Head of caudate nucleus (tissue), 42 donors: ENCODE measurements at places on chromosomes 6 and 20.

DNA sequence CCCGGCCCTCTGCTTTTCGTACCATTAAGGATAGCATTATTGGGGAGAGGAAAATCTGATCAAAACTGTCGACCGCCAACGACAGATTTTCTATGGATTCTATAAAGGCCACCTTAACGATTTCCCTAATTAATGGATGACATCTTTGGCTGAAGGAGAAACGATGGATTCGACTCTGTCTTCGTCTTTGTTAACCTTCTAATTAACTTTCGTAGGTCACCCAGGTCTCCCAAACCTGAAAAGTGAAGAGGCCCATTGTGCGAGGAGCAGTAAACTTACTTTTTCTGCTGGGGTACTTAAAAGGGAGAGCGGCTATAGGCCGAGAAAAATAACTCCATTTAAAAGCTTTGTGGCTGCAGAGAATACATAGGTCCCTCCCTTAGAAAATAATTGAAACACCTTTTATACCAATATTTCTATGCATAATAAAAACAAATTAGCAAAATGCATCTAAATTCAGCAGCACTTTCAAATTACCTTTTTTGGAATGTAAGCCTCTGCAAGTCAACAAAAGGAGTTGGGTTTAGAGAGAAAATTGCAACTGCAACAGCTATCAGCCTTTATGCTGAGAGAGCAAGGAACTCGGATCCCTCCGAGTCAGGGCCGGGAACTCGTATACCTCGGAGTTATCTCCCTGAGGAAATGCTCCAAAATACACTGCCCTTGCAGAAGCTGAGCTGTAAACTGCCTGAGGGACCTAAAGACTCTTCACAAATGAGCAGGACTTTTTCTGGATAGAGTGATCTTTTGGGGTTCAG, 31.4 kb upstream of the NR2E1 start:
- DNase-seq = no peak

GRCh38 chr6:3139090-3139903, 18.0 kb downstream of the TUBB2A start:
- DNase-seq = no peak

- DNase-seq = no peak
These were observed 349.9 kb downstream of the THBS2 start for GRCh38 chr6:168903613-168904345.

DNA sequence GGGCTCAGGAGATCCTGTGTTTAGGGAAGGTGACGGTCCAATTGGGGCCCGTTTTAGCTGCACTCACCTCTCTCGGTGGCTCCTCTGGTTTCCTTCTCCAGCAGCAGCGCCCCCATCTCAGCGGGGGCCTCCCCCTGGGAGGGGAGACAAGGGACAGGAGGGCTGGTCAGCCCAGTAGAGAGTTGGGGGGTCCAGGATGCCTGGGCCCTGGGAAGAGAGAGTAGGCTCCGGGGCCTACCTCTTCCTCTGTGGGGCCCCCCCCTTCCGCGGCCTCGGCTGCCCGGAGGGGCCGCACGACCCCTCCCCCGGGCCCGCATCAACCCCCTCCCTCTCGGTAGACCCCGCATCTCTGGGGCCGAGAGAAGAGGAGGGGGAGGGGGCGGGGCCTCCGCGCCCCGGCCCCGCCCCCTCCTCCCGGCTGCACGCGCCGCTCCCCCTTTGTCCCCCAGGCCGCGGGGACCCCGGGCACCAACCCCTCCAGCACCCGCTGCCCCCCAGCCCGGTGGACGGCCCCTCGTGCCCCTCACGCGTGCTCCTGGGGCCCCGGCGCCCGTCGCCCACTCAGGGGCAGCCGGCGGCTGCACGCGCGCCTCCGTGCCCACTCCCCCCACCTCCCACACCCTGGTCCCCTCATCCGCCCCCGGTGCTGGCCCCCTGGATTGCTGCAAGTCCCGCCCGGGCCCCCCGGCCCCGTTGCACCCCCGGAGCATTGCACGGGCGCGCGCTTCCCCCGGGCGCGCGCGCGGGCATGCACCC, 464 bp downstream of the EHMT2 start:
- peak; percentile 21 for DNase-seq

DNA sequence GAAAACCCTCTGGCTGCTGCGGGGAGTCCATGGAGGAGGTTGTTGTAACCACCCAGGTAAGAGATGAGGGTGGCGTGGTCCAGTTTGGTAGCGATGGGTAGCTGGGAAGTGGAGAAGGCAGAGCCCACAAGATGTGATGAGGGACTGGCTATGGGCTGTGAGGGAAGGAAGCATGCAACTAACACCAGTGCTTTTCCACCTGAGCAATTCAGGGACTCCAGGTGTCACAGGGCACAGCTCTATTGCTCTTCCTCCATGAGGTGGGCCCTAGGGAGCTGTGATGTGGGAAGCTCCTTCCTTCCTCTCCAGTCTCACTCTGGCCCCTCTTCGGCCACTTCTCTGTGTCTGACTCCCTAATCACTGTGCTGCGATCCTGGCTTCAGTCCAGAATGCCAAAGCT, 32.4 kb upstream of the TGM6 start:
- DNase-seq = no peak

DNA sequence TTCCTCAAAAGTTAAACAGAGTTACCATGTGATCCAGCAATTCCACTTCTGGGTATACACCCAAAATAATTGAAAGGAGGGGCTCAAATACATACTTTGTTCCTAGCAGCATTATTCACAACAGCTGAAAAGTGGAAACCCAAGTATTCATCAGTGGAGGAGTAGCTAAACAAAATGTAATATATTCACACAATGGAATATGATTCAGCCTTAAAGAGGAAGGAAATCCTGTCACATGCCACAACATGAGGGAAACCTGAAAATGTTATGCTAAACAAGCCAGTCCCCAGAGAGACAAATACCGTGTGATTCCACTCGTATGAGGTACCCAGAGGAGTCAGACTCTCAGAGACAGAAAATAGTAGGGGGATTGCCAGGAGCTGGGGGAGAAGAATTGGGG, 44.5 kb downstream of the PXDC1 start:
- no peak for DNase-seq

DNA sequence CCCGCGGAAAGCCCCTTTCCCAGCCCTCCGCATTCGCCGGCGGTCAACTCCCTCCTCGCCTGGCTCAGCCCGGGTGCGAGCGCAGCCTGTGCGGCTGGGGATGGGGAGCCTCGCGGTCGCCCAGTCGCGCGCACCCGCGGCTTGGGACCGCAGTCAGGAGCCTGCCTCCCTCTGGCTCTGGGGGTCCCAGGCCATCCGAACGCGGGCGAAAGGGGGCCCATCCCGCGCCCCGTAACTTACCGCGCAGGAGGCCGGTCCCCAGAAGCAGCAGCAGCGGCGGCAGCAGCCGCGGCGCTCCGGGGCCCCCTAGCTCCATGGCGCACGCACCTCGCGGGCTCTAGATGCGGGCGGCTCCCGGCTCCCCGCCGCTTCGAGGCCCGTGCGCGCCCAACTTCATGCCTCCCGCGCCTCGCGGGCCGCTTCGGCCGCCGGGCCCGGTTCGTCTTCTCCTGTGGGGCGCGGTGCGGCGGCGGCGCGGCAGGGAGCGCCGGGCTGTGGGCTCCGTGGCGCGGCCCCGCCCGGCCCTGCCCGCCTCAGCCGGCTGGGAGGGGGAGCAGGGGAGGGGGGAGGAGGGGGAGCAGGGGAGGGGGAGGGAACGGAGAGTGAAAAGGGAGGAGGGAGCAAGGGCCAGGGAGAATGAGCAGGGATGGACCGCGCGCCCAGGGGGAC, at the start of gene CHRNA4:
TSS of gene CHRNA4 (minus strand) at position 500 of the 669 bp plus-strand sequence. CDS start at position 316, 184 bp downstream.
- no peak for DNase-seq

- DNase-seq = no peak
These were observed 19.7 kb downstream of the PPIL6 start for GRCh38 chr6:109420751-109421150.

DNA sequence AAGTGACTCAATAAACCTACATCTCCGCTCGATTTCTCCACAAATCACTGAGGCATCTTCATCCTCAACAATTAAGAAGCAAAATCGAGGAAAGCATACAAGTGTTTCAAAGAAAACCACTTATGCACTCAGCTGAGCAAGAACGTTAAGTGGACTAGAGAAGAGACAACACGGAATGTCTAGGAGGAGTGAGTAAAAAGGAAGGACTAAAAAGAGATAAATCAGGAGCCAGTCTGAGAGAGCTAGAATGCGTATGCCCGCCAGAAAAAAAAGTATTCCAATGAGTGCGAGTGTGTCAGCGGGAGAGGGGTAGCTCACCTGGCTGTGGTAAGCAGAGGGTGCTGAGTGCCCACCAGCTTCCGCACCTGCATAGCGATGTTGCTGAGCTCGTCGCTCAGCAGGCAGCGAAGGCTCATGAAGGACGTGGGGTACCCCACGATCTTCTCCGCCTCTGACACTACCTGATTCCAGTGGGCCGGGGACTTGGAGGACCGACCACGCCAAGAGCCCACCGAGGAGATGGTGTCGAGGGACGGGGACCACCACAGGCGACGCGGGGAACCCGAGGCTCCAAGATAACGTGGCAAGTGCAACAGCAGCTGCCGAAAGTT, 587 bp downstream of the PDSS2 start:
- peak; percentile 20 for DNase-seq

GRCh38 chr6:96150431-96150830, 134.7 kb downstream of the FUT9 start:
- DNase-seq = no peak

GRCh38 chr6:55276745-55277530, 50.3 kb upstream of the GFRAL start:
- DNase-seq = peak; percentile 60

DNA sequence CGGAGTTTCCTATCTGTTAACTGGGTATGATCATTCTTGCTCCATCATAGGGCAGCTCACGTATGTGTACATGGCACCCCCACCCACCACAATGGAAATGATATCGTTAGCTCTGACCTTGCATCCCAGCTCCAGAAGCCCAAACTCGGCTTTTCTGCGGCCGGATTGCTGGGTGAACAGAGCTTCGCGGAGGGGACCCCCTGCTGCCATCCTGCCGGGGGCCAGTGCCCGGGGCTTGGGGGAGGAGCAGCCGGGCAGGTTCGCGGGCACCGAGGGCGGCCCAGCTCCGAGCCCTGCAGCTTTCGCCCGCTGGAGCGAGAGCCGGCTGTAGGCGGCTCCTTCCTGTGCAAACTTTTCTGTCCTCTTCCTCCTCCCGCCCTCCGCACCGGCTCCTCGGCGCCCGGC, 24.9 kb upstream of the FUCA2 start:
- no peak for DNase-seq

DNA sequence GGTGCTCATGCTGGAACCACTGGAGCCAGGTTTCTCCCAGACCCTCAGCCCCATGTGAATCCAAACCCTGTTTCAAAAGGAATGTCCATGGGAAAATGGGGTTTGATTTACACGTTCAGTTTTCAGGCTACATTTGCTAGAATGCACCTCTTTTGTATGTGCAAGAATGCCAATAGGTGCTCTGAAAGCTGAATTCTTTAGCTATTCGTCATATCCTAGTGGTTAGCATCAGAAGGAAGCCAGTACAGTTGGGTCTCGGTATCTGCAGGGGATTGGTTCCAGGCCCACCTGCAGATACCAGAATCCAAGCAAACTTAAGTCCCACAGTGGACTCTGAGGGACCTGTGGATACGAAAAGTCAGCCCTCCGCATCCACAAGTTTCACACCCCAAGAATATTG, 93.4 kb downstream of the UST start:
- DNase-seq = no peak

DNA sequence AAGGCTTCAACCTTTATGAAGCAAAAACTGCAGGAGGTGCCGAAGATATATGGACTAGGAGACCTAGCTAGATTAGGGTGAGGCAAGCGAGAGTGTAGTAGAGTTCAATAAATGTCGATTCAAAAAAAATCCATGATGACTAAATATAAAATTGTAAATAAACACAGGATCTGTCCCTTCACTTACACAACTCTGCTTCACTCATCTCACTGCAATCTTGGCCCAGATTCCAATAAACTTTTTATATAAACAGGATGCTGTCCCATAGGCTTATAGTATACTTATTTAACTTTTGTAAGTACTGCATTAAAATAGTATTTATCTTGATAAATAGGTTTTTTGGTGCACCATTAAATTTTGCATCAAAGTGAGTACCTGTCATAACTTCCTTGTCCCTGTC, 648.4 kb upstream of the NRSN1 start:
- no peak for DNase-seq

- no peak for DNase-seq
These were observed 47.4 kb downstream of the CYP39A1 start for GRCh38 chr6:46605091-46605797.

DNA sequence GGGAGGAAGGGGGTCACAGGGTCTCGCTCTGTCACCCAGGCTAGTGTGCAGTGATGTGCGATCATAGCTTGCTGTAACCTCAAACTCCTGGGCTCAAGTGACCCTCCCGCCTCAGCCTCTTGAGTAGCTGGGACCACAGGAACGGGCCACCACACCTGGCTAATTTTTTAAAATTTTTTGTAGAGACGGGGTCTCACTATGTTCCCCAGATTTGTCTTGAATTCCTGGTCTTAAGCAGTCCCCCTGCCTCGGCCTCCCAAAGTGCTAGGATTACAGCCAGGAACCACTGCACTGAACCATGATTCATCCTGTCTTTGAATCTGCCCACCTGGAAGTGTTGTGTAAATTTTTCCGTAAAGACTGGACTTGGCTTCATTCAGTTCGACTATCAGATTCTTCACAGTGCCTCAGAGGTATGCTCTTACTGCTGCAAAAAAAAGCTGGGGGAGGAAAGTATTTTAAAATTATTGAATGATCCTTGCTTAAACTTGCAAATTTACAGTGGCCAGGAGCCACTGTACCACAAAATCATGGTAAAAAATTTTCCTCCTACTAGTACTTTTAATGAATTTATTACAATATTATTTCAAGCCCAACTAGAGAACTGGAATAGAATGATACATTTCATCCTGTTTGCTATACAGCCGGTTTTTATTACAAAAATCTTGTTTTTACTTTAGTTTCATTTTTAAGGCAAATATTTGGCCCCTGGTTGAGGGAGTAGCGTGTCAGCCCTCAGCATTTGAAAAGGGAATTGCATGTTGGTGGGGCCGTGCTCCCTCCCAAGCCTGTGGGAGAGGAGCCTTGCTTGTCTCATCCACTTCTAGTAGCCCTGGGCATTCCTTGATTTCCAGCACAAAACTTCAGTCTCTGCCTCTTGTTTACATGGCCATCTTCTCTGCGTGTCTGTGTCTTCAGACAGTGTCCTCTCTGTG, 202.5 kb upstream of the SGK1 start:
- DNase-seq = no peak

DNA sequence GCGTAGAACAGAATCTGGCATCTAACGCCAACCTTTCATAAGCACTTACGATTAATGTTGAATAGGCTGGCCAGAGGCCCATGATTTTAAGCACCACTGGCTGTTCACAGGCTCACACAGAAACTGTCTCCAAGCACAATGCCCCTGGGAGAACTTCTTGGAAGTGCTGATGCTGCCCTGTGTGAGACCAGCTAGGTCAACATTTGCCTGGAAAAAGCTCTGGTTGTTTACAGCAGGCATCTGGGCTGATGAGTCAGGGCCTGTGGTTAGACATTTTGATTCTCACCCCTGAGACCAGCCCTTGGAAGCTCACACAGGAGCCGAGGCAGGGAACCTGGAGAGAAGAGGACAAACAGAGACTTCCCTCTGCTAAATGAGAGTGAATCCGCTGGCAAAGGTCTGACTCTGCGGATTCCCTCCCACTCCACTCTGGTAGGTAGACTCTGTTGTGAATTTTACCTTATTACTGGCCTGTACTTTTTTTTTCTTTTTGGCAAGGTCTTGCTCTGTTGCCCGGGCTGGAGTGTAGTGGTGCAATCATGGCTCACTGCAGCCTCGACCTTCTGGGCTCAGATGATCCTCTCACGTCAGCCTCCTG, 6.8 kb upstream of the SULF2 start:
- DNase-seq = no peak

- no peak for DNase-seq
These were observed 97.5 kb upstream of the MYLIP start for GRCh38 chr6:16031278-16031981.

- peak; percentile 65 for DNase-seq
These were observed 32.5 kb downstream of the SYNDIG1 start for GRCh38 chr20:24501764-24502556.
